ENCODE measurements at places on chromosomes 4 and X.

DNA sequence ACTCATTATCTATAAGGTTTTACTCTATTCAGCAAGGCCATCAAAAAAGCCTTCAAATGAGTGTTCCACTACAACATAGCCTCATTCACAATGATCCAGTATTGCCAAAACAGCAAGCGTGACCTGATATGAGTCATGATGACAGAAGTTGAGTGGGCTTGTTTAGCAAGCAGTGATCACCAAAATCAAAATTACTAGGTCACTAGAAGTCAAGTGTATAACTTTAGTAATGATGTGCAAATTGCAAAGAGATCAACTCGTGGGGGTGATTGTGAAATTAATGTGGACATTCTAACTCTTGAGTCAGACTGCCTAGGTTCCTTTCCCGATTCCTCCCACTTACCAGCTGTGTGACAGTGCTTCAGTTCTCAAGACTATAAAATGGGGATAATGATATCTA is 124.5 kb downstream of the CHM start:
- no peak for DNase-seq

- no peak for DNase-seq
Observed at GRCh38 chr4:130403221-130403620, 1307.3 kb downstream of the C4orf33 start.

DNA sequence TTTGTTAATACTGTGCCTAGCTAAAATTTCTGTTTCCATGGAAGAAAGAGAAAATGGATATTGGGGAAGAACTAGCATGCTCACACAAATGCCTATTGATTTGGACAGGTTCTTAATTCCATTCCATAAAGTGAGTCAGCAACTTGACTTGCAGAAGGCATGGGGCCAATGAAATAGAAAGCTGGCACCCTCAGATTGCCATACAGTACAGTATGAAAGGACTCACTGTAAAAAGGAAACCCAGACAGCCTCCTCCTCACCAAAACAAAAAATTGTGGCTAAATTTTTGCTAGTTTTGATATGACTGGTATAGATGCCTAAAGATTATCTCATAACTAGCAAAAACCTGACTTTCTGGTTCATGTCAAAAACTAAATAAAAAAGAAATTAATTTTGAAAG is 11.2 kb upstream of the TAB3 start:
- DNase-seq = no peak

DNA sequence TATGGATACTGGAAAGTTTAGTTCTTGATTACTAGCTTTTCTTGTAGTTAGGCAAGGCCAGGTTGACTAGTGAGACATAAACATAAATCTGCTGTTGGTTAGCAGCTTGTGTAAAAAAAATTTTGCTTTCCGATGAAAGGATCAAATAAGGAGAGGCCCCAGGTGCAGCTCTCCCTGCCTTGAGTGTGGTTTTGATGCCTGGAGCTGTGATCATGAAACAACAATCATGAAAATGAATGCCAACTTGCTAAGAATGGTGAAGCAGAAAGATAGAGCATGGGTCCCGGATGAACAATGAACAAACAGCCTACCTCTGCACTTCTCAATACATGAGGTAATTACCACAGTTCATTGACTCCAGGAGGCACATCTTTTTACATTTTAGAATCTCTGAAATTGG is 14.4 kb upstream of the SYP start:
- DNase-seq = no peak

DNA sequence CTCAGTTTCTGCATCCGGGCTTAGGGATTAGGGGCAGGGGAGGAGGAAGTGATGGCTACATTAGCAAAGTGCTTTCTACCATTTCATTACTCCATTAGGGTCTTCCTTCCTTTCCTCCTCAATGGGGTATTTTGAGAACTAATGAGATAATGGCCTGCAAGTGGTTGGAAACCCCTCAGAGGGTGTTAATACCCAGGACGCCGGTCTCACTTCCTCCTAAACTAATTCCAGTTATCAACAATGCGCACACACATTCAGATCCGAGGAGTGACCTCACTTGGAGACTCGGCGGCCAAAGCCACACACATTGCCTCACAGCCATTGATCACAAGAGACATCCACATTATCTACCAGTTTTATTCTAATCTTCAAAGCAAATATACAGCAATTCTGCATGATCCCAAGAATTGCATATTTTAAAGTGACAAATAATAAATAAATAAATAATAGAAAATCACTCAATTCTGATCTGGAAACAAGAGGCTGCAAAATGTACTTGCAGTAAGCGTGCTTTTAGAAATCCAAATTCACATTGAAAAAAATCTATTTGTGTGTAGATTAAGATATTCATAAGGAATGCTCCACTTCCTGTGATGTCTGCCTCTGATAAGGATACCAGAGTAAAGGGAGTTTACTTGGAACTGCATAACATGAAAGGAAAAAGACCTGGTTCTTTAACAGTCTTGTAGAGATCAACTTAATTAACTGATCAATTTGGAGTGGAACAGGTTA is 329.1 kb downstream of the FBXW7 start:
- no peak for DNase-seq

- no peak for DNase-seq
Observed at GRCh38 chr4:7763788-7764187, 175.9 kb downstream of the AFAP1 start.

- DNase-seq = no peak
Observed at GRCh38 chrX:31266203-31267076, 194.6 kb upstream of the FTHL17 start.

Data from stimulated activated CD8-positive, alpha-beta memory T cell treated with anti-CD3 and anti-CD28 coated beads, Interleukin-15, amount 100 ng/mL, for 24 hours (primary cell).